ENCODE measurements at places on chromosomes 5 and 9.

DNA sequence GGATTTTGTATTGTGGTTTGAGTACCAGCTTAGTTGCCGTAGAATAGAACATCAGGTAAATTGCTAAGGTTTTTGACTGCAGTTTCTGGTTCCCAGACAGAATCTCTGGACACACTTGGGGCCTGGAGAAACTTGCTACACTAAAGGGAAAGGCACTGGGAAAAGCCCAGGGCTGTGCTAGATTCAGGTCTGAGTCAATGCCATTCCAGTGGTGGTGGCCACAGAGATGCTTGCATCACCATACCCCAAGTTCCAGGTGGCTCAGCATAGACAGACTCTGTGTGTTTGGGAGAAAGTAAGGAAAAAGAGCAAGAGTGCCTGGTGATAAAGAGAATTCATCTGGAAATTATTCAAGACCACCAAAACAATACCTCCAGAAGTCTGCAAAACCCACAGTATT is 120.6 kb downstream of the HMHB1 start:
- no peak for DNase-seq

- no peak for DNase-seq
Observed at GRCh38 chr5:171226864-171227263, 82.2 kb upstream of the TLX3 start.

DNA sequence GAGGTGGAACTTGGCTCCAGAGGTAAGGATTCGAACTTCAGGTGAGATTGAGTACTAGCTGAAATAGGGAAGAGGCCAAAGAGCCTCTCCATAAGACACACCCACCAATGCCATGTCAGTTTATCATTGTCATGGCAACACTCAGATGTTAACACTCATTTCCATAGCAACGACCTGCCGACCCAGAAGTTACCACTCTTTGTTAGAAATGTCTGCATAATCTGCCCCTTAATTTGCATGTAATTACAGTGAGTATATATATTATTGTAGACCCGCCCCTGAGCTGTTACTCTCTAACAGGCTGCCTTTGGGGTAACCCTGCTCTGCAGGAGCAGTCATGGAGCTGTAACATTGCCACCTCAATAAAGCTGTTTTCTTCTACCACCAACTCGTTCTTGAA is 10.2 kb upstream of the NTRK2 start:
- no peak for DNase-seq

DNA sequence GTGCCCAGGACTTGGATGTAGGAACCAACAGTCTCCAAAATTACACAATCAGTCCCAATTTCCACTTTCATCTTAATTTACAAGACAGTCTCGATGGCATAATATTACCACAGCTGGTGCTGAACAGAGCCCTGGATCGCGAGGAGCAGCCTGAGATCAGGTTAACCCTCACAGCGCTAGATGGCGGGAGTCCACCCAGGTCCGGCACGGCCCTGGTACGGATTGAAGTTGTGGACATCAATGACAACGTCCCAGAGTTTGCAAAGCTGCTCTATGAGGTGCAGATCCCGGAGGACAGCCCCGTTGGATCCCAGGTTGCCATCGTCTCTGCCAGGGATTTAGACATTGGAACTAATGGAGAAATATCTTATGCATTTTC is 837 bp downstream of the PCDHB2 start:
- DNase-seq, result no peak

DNA sequence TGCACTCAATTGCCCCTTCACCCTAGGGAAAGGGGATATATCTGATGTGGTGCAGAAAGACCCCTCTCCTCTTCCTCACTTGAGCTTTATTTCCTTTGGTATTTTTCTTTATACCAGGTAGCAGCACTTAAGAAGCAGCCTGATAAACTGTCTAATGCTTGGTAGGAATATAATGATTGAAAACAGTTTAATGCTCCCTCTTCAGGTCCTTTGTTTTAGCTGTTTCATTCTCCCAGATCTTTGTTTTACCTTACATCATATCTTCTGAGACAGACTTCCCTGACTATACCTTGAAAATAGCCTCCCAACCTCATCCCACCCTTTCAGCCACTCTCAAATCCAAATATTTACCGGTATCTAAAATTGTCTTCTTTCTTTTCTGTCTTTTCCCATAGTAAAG is 87.9 kb downstream of the NUDT12 start:
- DNase-seq, result no peak

- no peak for DNase-seq
Observed at GRCh38 chr9:36457836-36458429, 57.9 kb upstream of the RNF38 start.

DNA sequence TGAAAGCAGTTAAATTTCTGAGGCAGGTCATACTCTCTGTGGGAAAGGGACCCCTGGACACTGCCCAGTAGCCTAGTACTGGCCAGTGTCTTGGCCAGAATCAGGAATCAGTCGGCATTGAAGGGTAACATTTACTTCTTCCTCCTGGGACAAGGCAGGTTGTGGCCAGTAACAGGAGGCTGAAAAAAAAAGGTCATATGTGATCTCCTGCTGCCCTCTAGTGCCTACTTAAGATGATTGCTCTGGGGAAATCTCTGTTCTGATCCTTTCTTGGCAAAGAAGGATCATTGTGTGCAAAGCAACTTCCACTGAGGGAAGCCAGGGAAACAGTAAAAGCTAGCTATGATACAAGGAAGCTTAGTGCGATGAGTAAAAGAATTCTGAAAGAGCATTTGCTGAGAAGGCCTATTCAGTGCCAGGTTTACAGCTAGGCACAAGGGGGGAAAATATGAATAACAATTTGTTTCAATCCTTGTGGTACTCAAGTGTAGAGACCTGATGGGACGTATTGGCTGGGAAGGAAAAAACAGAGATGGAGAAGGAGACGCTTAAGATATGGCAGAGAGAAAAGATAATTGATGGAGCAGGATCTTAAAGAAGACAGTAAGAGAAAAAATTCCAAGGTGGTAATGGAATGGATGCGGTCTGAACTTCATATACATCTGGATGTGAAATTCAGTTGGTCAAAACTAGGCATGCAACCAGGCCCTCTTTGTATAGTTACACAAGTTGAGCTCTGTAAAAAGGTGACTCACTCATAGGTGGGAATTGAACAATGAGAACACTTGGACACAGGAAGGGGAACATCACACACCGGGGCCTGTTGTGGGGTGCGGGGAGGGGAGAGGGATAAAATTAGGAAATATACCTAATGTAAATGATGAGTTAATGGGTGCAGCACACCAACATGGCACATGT is 25.8 kb upstream of the TRIM32 start:
- peak; percentile 60 for DNase-seq

- no peak for DNase-seq
Observed at GRCh38 chr5:17928581-17928981, 294.3 kb downstream of the TAF11L14 start.

GRCh38 chr9:114053246-114054005 is 24.7 kb downstream of the AMBP start:
- DNase-seq, result no peak

DNA sequence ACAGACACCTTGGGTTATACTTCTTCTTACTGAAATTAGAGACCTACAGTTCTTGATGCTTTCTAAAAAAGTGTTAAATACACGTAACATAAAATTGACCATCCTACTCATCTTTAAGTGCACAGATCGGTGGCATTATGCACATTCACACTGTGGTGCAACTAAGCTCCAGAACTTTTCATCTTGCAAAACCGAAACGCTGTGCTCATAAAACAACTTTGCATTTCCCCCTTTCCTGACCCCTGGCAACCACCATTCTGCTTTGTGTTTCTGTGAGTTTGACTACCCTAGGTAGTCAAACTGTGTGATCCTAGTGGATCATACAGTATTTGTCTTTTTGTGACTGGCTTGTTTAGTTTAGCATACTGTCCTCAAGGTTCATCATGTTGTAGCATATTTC is 3.9 kb downstream of the MVB12B start:
- DNase-seq, result no peak

- no peak for DNase-seq
Observed at GRCh38 chr5:120794121-120794520, 330.0 kb downstream of the PRR16 start.

DNA sequence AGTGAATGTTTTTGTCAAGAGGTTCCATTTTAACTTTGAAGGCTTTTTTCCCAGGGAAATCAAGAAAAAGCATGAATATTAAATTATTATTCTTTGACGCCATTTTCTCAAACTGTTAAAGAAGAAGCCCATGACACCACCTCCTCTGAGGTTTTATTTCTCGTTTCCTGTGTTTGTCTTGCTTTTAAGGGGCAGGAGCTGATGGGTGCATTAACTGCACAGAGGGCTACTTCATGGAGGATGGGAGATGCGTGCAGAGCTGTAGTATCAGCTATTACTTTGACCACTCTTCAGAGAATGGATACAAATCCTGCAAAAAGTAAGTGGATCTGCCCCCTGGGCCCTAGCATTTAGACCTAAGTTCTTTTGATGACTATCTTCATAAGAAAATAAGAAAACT is 205.3 kb downstream of the RFK start:
- DNase-seq, result no peak

DNA sequence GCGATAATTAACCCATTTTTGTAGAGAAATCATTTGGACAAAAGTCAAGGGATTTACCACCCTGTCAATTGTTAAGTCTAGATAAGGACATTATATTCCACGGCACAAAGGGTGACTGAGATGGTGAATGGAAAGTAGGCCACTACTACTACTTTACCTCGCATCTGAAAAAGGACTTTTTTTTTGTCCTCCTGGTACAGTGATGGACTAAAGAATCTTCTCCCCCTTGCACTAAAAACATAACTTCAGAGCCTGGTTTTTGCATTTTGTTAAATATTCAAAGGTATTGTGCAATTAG is 147.5 kb downstream of the EBF1 start:
- DNase-seq, result no peak

- DNase-seq, result no peak
Observed at GRCh38 chr9:136942112-136942880, 2.2 kb downstream of the FBXW5 start.

DNA sequence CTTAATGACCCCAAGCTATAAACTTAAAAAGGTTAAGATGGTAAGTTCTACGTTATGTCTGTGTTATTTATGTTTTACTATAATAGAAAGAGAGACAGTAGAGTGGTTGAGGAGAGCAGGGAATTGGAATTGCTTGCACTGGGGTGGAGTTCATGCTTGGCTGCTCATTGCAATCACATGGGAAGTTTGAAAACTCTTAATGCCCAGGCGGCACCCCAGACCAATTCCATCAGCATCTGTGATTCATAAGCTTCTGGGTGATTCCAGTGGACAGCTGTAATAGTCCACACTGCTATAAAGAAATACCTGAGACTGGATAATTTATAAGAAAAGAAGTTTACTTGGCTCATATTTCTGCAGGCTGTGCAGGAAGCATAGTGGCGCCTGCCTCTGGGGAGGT is 323.9 kb upstream of the MSX2 start:
- DNase-seq, result no peak

- no peak for DNase-seq
Observed at GRCh38 chr5:146716636-146717035, 161.9 kb downstream of the PPP2R2B start.

DNA sequence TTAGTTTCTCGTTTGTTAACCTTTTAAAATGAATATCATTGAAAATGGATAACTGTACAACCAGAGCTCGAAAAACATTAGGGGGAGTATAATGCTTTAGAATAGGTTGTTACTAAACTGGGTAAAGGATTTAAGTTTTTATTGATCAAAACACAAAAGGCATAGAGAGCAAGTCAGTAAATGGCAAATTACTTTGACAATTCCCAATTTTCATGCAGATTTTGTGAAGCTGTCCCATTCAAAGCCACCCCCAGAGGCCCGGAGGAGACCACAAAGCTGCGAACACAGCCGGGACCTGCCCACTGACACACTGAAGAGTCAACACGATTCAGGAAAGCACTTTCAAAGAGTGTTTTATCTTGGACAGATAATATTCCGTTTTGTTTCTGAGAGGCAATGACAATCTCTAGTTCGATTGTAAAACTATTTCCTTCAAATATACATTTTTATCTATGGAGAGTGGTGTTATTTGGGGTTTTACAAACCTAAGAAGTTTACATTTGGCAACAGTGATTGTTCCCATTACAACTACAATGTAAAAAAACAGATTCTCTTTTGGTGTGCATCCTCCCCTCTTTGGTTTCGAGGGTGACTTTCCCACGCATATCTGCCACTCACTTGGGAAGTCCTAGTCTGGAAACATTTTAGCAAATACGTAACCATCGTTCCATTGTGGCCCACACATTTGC is 182.6 kb upstream of the TBCA start:
- no peak for DNase-seq

DNA sequence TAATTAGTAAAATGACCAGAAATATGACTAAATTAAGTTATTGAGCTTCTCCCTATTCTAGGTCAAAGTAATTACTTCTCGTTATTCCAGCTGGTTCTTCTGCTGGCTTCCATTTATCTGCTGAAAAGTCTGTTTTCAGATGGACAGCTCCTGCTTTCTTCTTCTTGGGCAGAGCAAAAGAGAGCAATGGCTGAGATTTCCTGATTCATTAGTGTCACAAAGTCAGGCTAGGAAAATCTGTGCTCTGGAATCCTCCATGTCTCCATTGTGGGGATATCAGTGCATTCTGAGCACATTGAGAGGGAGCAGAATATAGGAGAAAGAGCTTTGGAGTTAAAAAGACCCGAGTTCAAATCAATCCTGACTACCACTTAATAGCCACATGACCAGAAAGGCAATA is 33.7 kb upstream of the NRG2 start:
- DNase-seq, result no peak

DNA sequence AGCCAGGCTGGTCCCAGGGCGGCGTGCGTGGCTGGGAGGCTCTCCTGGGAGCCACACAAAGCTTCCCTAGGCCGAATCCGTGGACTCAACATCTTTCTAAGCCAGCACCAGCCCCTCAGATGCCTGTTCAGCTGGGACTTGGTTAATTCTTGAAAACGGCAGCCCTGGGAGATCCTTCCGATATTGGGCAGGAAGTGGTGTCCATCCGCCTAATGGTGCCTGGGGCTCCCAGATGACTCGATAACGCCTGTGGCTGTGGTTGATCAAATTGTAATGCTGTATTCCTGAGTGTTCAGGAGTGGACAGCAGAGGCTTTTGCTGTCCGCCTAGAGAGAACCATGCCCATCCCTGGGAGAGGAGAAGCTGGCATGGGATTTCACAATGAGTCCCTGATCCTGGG is 14.1 kb downstream of the KCNT1 start:
- no peak for DNase-seq

GRCh38 chr5:121702682-121703081 is 149.0 kb upstream of the FTMT start:
- DNase-seq, result no peak

GRCh38 chr5:181243018-181243563 is 615 bp downstream of the RACK1 start:
- DNase-seq, result no peak

DNA sequence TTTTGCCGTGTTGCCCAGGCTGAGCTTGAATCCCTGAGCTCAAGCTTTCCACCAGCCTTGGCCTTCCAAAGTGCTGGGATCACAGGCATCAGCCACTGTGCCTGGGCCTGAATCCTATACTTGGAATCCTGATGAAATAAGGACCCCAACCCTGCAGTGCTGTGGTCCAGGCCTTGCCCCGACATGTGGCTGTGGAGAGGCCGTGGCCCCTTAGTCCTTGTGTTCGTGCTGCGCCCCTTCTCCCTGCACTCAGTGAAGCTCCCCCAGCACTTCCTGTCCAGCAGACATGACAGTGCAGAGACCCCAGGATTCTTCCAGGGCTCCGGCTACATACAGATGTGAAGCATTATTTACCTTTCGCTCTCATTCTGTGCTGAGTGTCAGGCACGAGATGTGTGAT is 52.9 kb downstream of the EHMT1 start:
- no peak for DNase-seq

- DNase-seq, result no peak
Observed at GRCh38 chr9:105500108-105500766, 52.4 kb downstream of the FSD1L start.

GRCh38 chr9:131495785-131496184 is 6.9 kb upstream of the POMT1 start:
- no peak for DNase-seq

Data from PC-9 (cell line).